ENCODE measurements at places on chromosomes 11 and 22.

DNA sequence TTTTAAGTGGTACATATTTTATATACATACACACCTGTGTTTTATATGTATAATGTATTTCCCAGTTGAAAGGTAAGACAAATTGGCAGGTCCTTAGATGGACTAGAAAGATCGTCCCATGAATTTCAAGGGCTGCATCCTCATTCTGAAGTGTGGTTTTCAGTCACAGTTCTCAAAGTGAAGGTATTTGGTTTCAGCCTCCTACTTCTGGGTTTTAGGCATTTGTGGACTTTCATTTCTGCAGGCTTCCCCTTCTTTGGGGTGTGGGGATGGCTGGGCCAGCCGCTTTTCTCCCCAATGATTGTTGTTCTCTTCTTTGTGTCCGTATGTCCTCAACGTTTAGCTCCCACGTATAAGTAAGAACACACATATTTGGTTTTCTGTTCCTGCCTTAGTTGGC, 10.0 kb downstream of the DCPS start:
- no peak for DNase-seq

- no peak for DNase-seq
These were observed 43.0 kb upstream of the USP47 start for GRCh38 chr11:11798586-11799438.

GRCh38 chr11:11324090-11324489, 29.0 kb downstream of the CSNK2A3 start:
- DNase-seq = no peak

DNA sequence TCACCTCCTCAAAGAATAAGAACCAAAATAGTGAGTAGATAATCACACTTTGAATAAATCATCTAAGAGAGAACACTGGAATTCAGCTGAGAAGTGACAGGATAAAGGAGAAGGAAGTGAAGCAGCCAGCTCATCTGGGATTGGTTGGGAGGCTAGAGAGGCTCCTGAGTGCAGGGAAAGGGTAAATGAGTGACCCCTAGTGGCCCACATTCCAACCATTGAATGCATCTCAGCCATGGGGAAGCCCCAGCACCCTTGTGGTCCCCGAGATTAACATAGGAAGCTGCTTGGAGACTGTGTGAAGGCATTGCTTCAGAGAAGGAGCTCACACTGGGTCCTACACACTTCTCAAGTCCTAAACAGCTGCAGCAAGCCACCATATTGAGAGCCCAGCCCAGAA, 82.3 kb downstream of the JRKL start:
- no peak for DNase-seq

- DNase-seq = no peak
These were observed 671.2 kb downstream of the TBC1D22A start for GRCh38 chr22:47433627-47434026.

- DNase-seq = no peak
These were observed 14.6 kb upstream of the MYRF start for GRCh38 chr11:61737636-61738386.

GRCh38 chr22:17672417-17672991, 33.9 kb downstream of the BCL2L13 start:
- DNase-seq = peak; percentile 40

DNA sequence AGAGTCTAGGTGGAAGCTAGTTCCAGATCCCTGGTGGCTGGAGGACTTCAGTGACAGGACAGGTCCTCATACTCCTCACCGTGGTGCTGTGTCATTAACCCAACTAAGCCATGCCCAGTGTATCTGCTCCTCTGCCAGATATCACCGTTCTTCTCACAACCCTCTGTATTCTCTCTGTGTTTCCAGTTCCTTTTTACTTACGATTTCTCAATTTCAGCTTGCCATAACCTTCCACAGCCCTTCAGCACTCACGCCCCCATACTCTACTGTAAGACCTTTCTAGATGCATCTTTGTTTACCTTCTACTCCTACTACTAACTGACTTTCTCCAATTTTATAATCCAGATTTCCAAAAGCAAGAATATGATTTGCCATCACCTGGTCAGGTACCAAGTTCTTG, 26.1 kb upstream of the RIC3 start:
- DNase-seq = no peak

DNA sequence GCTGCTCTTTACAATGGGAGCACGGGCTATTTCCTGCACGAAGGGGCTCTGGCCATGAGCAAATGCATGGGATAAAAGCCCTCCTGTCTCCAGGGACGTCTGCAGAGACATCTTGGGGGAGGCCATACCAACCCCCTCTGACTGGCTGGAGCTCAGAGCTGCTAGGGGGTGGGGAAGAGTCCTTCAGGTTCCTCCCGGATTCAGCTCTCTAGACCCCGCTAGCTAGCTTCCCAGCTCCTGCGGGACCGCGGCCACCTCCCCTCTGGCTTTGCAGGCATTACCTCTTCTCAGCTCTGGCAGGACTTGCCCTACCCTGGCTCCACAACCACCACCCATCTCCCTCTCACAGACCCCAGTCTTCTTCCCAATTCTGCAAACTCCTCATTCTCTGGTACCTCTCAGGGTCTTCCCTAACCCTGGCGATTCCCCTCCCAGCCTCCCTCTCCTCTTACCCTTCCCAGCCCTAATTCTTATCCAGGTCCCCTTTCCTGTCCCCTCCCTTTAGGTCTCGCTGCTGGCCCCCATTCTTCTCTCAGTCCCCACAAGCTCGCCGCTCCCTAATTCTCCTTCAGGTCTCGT, 802 bp downstream of the SYT13 start:
- DNase-seq = no peak

GRCh38 chr22:49785046-49785521, 42.6 kb downstream of the BRD1 start:
- no peak for DNase-seq

GRCh38 chr11:9315078-9315688, 790 bp upstream of the TMEM41B start:
- DNase-seq = no peak

GRCh38 chr22:29306175-29306834, at the start of gene GAS2L1:
Gene GAS2L1, plus strand, starts transcription at chr22:29306650. Its CDS starts 1,456 bp downstream, at chr22:29308106.
- no peak for DNase-seq

- DNase-seq = no peak
These were observed 634.1 kb downstream of the TBC1D22A start for GRCh38 chr22:47396515-47396914.

DNA sequence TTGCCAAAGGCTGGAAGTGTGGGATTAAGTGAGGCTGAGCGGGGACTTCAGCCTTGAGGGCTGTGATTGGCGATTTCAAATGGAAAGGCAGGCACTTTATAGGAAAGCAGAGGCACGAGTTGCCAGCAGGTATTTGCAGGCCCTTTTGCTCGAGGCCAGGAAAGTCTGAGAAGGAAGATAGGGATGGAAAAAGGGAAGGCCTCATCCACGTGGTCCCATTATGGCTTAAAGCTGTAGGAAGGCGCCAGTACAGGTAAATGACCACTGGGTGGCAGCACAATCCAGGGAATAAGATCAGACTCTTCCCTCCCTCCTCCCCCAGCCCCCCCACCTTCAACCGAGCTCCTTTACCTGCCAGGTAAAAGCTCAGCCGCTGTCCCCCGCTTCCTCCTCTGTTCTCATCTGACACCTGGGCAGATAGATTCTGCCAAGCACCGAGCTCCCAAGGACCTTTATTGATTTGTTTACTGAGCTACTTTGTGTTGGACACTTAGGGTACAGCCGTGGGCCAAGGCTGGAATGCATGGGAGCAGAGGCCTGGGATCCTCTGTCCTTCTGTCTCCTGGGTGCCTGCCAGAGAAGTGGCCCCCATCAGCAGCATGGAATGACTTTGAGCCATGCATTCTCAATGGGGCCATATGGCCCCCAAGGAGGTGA, 7.5 kb downstream of the P2RX3 start:
- no peak for DNase-seq

DNA sequence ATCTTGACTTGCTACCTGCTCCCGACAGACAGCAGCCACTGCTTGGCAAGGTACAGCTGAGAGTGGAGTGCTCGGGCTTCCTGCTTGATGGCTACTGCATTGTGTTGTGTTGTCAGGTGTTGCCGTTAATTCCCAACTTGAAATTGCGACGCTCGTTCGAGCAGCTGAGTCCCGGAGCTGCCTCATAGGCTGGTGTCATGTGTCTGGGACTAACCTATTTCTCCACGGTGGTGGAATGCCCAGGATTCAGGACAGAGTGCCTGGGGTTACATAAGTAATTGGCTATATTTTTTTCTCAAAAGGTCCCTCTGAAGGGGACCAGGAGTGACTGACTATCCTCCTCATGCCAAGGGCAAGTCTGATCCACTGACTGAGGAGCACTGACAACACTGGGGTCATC, 18.5 kb downstream of the COMMD9 start:
- DNase-seq = no peak

DNA sequence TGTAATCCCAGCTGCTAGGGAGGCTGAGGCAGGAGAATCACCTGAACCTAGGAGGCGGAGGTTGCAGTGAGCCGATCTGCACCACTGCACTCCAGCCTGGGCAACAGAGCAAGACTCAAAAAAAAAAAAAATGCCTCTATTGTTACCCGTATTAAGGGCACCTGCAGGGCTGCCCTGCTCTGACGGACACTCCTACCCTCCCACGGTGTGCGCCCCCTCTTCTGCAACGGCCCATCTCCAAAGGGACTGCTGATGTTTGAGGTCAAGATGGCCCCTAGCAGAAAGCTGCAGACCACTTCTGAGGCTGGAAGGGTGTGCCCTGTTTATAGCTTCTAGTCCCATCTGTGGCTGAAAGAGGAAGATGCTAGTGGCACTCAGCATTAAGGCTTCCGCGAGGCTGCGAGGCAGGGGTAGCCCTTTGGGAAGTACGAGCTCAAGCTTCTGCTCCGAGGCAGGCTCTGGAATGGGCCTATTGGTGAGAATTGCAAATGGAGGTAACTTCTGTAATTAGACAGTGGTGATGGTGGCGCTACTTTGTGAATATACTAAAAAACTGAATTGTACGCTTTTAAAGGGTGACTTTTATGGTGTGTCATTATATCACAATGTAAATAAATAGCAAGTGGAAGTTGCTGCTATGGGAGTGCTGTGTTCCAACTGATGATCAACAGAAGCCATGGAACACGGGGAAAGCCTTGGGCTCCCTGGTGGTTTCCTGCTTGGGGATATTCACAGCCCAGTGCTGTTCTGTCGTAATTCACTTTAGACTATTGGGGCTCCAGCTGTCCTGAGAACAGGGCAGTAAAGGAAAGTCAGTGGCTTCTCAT, 24.3 kb downstream of the ARFGAP2 start:
- DNase-seq = no peak

GRCh38 chr11:118691926-118692830, 12.7 kb upstream of the TREH start:
- no peak for DNase-seq

DNA sequence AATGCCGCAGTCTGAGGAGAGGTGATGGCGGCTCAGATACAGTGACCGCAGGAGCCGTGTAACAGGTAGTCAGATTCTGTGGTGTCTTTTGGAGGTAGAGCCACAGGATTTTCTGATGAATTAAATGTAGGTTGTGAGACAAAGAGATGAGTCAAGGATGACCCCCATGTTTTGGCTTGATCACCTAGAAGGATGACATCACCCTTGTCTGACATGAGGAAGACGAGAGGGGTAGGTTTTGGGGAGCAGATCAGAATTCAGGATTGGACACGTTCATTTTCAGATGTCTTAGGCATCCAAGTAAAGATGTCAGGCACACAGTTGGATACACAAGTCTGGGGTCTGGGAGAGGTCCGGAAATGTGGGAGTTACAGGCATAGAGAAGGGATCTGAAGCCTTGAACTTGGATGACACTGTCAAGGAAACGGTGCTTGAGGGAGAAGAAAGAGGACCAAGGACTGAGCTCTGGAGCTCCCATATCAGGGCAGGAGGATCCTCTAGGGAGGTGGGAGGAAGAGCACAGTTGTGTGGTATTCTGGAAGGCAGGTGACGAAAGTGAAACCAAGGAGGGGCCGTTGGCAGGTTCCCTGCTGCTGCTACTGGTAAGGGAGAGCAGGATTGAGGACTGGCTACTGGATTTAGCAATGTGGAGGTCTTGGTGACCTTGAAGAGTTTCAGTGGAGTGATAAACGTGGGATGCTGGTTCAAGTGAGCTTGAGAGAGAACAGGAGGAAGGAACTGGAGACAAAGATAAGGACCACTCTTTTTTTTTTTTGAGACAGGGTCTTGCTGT, 12.6 kb upstream of the GDPD5 start:
- no peak for DNase-seq

GRCh38 chr11:206526-207207, 532 bp downstream of the BET1L start:
- DNase-seq = no peak

GRCh38 chr22:24989541-24989951, 37.0 kb downstream of the KIAA1671 start:
- no peak for DNase-seq

GRCh38 chr11:43579171-43579918, 101.2 kb upstream of the HSD17B12 start:
- no peak for DNase-seq

DNA sequence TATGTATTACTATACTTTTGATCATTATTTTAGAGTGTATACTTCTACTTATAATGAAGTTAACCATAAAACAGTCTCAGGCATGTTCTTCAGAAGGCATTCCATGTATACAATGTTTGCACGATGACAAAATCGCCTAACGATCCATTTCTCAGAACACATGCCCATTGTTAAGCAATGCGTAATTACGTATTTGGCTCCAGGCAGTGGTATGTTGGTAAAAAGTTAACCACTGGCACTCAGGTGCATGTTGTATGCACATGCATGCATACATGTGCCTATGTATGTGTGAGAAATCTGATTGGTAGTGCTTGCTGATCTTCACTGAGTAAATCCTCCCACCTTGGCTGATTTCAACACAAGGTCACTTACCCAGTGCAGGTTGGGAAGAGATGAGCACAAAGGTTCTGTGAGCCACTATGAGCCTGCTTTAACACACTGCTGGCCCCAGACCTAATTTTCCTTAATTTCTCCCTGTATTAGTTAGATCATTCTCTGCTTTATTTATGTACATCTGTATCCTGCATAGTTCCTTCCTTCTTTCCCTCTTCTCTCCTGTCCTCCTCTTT, 164.6 kb downstream of the ARHGAP42 start:
- no peak for DNase-seq

DNA sequence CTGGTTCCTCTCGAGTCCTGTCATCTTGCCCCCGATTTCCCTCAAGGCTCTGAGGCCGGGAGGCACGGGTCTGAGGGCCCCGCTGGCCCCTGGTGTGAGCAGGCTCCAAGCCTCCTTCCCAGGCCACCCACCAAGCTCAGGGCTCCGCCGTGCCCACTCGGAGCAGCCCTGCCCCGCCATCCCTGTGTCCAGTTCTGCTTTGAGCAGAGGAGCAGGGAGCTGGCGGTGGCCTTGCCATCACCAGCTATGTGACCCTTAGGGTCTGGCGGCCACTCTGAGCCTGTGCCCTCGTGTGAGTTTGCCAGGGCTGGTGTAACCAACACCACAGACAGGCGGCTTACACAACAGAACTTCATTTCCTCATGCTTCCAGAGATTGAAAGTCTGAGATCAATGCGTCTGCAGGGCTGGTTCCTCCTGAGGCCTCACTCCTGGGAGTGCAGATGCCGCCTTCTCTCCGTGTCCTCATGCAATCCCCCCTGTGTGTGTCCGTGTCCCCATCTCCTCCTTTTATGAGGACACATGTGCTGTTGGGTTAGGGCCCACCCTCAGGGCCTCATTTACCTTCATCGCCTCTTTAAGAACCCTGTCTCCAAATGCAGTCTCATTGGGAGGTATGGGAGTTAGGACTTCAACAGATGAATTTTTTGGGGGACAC, 36.5 kb upstream of the CELSR1 start:
- no peak for DNase-seq
